ENCODE measurements at places on chromosomes 2 and 18.

DNA sequence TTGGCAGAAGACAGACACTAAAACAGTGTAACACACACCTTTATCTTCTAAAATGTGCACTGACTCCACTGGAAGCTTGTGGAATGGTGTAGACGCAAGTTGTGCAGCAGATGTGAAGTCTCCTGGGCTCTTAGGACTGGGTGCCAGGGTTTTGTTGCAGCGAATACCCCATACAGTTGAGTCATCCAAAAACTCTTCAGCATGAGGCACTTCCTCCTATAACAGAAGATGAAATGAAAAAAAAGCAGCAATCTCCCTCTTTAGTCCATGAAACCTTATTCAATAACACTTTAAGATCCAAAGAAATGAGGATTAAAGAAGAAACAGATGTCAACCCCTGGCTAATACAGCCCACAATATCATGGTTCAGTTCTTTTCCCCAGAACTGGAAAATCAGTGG is 22.2 kb downstream of the BUB1 start:
- no peak for DNase-seq

DNA sequence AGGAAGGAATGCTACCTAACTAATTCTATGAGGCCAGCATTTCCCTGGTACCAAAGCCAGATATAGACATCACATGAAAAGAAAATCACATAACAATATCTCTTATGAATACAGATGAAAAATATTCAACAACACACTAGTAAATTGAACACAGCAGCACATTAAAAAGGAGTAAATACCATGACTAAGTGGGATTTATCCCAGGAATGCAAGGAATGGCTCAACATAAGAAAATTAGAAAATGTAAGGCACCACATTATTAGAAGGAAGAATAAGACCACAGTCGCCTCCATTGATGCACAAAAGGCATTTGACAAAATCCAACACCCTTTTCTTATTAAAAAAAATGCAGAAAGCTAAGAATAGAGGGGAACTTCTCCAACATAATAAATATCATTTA is 133.9 kb downstream of the TTC32 start:
- peak; percentile 9 for DNase-seq

GRCh38 chr2:100011272-100011731 is 131.1 kb downstream of the AFF3 start:
- no peak for DNase-seq

DNA sequence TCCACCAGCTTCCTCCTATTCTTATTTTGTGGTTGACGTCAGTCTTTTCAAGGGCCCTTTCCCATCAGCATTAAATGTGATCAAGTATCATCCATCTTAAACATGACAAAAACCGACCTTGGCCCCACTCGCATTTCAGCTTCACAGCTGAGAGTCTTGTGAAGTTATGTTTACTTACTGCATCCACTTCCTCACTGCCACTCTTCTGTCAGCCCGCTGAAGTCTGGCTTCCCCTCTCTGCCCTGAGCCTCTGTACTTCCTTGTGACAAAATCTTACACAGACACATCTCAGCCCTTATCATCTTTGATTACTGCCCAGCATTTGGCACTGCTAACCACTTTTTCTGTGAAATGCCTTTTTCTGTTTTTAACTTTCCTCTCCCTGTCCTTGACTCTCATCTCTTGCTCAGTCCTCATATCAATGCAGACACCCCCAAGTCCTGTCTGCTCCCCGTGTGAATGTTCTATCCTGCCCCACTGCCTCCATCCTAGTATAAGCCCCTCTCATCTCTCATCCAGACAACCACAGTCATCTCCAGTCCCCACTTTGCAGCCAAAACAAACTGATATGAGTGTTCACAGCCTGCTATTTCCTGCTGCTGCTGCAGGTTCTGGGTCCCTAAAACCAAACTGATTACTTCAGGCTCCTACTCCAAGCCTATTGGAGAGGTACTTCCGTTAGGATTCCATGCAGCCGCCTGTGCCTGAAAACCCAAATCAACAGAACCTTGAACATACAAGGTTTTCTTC is 31.4 kb downstream of the FOSL2 start:
- no peak for DNase-seq

- DNase-seq, result peak; percentile 42
These were observed 166.0 kb downstream of the AGAP1 start for GRCh38 chr2:235659767-235660322.

DNA sequence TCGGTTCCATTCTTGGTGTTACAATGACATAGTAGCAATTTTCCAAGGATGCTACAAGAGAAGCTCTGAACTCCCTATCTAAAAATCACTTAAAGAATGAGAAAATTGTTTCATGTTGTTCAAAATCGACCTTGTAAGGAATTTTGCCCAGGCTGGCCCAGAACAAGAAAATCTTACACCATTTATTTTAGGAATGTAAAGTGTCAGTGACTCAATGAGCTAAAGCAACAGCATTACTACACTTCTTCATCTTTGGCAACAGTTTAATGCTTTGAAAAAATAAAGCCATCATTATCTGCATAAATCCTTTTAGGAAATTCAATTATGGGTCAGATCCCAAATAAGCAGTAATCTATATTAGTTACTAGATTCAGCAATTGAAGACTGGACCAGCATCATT is 38.6 kb downstream of the SLC25A12 start:
- DNase-seq, result no peak

DNA sequence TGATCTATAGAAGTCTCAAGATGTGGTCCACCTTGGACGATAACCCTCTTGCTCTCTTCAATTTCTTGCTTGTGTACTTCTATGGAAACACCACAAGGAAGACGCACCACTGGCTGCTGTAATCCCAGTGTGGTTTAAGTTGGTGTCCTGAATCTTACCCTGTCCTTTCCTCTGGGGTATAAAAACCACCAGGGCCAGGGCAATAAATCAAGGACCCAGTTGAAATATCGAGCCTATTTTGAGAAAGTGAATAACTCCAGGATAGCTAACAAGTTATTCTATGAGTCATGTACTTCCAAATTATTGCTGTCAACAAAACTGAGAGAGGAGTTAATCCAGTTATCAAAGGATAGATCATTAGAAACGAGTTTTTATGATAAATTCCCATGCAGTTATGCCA is 137.0 kb downstream of the RND3 start:
- DNase-seq, result no peak

DNA sequence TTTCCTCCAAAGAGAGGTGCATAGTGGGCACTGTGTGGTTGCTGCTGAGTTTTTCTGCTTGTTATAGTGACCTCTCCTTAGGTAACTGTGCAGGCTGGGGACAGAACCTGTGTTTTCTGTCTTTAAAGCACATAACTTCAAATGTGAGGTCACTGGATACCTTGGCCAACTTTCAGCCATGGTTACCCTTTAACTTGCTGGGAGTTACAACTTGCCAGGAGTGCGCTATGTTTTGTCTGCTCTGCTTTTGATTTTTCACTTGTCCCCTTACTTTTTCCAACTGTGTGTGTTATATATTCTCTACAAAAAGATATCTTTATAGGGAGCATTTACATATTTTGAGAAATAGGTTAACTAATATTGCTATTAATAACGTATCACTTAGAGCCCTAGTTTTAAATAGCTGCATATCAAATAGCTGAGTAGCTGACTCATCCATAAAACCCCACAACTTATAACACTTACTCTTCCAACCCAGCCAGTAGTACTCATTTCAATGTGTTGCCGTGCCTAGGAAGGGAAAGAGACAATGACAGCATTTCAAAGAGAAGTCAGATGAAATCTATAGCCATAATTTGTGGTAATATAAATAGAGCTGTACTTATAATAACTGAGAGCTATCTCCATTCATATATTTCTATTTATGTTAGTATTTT is 51.6 kb downstream of the DPP4 start:
- DNase-seq, result no peak

DNA sequence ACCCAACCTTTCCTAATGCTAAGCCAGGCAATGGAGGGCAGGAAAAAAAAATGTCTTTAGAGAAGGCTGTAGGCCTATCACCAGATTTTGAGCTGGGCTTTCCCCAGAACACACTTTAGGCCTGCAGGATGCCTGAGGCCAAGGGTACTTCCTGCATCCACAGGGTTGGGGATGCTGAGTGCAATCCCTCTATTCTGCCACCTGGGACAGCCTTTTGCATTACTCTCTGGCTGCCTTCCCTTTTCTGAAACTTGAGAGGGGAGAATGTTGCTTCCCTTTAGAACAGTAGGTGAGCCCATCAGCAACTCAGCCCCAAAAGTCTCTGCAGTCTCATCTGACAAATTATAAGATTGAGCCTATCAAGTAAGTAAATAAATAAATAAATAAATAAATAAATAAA is 195.2 kb downstream of the SLC8A1 start:
- peak; percentile 67 for DNase-seq

DNA sequence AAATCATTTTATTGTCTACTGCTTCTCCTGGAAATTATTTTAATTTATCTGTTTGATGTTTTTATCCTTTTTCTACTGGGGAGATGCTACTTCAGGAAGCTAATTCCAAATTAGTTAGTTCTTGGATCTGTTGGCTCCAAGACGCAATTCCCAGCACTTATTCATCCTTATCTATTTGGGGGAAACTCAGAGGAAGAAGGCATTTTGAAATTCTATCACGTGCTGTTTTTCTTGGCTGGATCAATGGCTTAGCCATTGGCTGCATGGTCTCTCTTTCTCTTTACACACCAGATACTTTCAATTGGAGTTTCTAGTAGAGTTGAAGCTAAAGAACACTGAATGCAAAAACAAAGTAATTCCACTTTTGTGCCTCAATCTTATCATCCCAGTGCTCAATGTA is 98.3 kb downstream of the RAPGEF4 start:
- DNase-seq, result no peak

DNA sequence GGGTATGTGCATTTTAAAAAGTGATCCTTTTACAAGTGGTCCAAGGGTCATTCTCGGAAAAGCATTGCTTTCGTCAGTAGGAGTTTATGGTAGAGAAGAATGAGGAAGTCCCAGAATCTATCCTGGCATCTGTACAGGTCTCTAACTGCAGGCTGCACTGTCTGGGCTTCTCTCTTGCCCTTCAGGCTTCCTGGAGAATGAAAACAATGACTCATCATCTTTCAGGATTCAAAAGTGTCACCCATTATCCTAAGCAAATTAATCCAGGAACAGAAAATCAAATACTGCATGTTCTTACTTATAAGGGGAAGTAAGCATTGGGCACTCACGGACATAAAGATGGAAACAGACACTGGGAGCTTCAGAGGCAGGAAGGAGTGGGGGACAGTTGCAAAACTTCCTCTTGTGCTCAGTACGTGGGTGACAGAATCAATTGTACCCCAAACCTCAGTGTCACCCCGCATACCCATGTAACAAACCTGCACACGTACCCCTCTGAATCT is 60.2 kb upstream of the TXNDC2 start:
- peak; percentile 95 for DNase-seq

GRCh38 chr18:48766026-48766425 is 184.7 kb downstream of the SMAD7 start:
- no peak for DNase-seq

GRCh38 chr2:21411741-21412140 is 288.0 kb downstream of the TDRD15 start:
- DNase-seq, result no peak

GRCh38 chr2:217846321-217846743 is 156.5 kb downstream of the TNS1 start:
- DNase-seq, result peak; percentile 42

Data from PC-3 (cell line).